ENCODE measurements at places on chromosomes 12 and 14. TPM values are rescaled to one million over a fixed set of nuclear protein-coding genes. Genes with fewer than 3 reads are reported as not detected.

The RD3L gene
- total RNA-seq = not detected

The SLC38A4 gene
- 4.6 TPM for total RNA-seq

The GARIN6 gene
- total RNA-seq = not detected

The GUCY2C gene
- total RNA-seq = not detected

The IAPP gene
- total RNA-seq = not detected

The MEG3 gene
- 155 TPM for total RNA-seq

The INSM2 gene
- total RNA-seq = not detected

The E2F7 gene
- 2.3 TPM for total RNA-seq

The HOXC6 gene
- total RNA-seq = 0.09 TPM

The LRP1-AS gene
- total RNA-seq = not detected

The ANO4 gene
- 1.6 TPM for total RNA-seq

The RHEBL1 gene
- total RNA-seq = 0.25 TPM

The KRT1 gene
- not detected for total RNA-seq

The EIF2S1 gene
- 166 TPM for total RNA-seq

The CIDEB gene
- 4.2 TPM for total RNA-seq

The LMNTD1 gene
- total RNA-seq = not detected

The CLEC1B gene
- total RNA-seq = not detected

The DHRS2 gene
- 1.1 TPM for total RNA-seq

The STXBP6 gene
- 2.7 TPM for total RNA-seq

The PTGDR gene
- 1.8 TPM for total RNA-seq

The NID2 gene
- 146 TPM for total RNA-seq

The GDF3 gene
- total RNA-seq = not detected

The C12orf50 gene
- not detected for total RNA-seq

The APAF1 gene
- total RNA-seq = 24.1 TPM

The LRRK2 gene
- total RNA-seq = 22.1 TPM

The KRT85 gene
- not detected for total RNA-seq

The ACSS3 gene
- total RNA-seq = 24.5 TPM

The CDK17 gene
- 49.1 TPM for total RNA-seq

The TDG gene
- 16.5 TPM for total RNA-seq
